GM06990 (cell line): ENCODE measurements at places on chromosomes 2 and 18.

DNA sequence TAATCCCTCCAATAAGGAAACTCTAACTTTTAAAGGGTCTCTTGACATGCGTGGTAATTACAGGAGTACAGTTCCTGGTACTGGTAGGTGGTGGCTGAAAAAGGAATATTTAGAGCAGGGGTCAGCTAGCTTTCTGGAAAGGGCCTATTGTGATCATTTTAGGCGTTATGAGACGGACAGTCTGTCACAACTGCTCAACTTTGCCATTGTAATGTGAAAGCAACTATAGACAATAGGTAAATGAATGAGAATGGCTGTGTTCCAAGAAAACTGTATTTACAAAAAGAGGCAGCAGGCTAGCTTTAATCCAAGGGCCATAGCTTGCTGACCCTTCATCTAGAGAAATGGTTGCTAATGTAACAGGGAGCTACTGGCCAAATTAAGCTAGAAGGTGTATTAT, 177.7 kb upstream of the LRRTM1 start:
- DNase-seq, result no peak

DNA sequence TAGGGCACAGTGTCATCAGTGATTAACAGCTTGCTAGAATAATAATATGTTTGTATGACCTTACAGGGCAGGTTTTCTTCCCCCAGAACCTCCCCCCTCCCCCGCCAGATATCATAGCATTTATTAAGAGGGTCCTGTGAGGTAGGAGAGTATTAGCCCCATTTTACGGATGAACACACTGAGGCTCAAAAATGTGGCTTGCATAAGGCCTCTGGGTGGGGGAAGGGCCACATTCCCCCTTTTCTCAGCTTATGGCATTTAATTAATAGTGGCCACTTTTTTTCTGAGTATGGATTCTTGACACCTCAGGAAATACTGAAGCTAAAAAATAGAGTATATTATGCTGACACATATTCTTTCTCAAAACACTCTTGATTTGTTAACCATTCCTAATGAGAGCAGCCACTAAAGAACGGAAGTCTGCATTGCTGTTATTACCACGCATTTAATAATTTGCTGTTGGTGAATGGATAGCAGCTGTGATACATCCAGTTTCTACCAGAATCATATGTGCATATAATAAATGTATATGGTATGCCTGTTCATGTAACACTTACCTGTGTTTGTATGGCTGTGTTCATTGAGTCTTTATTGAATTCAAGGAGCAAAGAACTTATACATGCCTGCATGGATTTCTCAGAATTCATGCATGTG, 3.0 kb downstream of the CTIF start:
- DNase-seq, result no peak

DNA sequence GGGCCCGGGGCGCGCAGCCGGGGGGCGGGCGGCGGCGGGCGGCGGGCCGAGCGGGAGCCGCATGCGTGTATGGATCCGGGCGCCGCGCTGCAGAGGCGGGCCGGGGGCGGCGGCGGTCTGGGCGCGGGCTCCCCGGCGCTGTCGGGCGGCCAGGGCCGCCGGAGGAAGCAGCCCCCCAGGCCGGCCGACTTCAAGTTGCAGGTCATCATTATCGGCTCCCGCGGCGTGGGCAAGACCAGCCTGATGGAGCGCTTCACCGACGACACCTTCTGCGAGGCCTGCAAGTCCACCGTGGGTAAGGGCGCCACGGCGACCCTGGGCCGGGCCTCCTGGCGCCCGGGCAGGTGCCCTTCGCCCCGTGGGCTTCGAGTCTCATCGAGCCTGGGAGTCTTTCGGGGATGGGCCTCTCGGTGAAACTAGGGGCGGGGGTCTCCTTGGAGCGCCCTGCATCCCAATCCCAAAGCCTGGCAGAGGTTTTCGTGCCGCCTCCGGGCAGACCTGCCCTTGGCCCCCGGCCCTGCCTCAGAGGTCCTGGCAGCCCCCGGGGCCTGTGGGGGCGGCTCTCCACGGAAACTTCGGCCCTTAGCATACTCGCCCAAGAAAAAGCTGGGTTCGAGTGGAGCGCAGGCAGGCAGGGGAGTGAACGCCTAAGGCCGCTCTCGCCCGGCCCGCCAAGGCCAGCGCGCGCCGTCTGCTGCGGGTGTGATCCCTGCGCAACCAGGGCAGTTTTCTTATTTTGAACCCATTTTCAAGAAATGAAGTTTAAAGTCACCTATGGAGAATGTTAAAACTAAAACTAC, 622 bp downstream of the RAB12 start:
- peak; percentile 44 for DNase-seq

DNA sequence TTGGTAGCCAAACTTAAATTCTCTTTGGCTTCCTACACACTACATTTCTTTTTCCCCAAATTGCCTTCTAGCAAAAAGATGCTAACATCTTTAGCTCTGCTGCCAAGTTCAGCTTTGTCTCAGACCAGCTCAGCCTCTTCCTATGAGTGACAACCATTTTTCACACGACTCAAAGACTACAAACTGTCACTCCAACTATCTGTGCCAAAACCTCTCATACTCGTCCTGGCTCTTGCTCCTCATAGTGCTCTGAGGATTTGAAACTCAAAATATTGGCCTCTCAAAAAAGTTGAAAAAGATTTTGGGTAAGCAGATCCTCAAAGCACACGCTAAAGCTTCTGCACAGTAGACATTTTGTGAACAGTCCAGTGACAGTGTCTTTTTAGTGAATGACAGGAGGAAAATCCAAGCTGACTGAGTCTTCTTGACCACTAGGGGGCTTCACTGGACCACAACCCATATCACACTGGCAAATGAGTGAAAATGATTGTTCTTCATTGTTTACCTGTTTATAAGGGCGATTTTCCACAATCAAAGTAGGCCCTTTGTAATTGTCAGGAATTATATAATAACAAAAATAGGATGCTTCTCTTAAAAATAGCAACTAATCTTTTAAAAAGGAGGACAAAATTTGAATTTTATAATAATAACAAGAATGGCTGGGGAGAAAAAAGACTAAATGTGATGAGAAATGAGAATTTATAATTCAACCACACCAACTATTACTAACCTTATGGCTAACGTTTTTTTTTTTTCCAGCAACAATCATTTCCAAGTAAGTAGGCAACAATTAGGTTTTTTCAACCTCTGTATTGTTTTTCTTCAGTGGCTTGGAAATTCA, 85.5 kb upstream of the PGAP1 start:
- no peak for DNase-seq

GRCh38 chr2:22189893-22190480, 1066.2 kb downstream of the TDRD15 start:
- no peak for DNase-seq

DNA sequence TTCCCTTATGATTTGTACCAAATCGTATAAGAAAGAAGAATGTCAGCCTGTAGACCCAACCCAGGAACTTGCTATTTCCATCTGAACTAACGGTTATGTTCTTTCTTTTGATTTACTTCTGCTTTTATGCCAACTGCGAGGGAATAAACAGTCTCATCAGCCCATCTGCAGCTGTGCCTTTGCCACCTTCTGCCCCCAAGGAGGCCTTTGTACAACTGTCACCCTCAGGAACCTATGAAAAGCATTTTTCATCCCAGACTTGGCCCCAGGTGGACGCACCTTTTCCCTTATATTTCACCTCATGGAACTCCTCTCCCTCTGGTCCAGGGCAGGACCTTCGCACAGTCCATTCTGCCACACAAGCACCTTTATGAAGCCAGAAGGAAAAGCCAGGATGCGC, 109.8 kb downstream of the AOX1 start:
- DNase-seq, result no peak

GRCh38 chr2:70442301-70443077, 111.1 kb downstream of the TGFA start:
- no peak for DNase-seq
